SK-N-SH (cell line): ENCODE measurements at places on chromosomes 2 and 18. TPM values are rescaled to one million over a fixed set of nuclear protein-coding genes. Genes with fewer than 3 reads are reported as not detected.

The XDH gene
- 0.33 and 0.50 TPM in 2 replicates for polyA plus RNA-seq

- no peaks in the 10 kb centered on the region for H3K36me3 ChIP-seq
- H3K27me3 ChIP-seq, result peaks cover 62% of the 10 kb centered on the region
- DNase-seq, result no peak
- no peak overlapping the region for H3K27ac ChIP-seq
- H3K4me1 ChIP-seq, result peaks cover 4% of the 10 kb centered on the region; the same call in 1 of the 2 replicates
These were observed 46.5 kb downstream of the KCNIP3 start for GRCh38 chr2:95343429-95344214.

The PAX8 gene
- 0.08 and 0.23 TPM in 2 replicates for polyA plus RNA-seq

The ADGRF3 gene
- 0.10 and 0.31 TPM in 2 replicates for polyA plus RNA-seq

The CHRNG gene
- not detected in 2 replicates for polyA plus RNA-seq

DNA sequence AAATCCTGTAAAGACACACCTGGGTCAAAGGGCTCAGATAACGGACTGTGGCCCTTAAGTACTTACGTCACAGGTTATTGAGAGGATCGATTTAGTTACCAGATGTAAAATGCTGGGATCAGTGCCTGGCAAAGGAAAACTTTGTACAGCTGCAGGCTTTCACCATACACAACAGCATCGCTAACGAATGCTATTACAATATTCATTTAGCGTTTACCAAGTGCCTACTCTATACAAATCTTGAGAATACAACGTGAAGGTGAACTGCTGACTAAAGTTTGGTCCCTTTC, 619 bp upstream of the MSH6 start:
- no peak for DNase-seq
- H3K27me3 ChIP-seq, result no peaks in the 10 kb centered on the region
- H3K36me3 ChIP-seq, result peaks cover 12% of the 10 kb centered on the region
- H3K4me1 ChIP-seq, result peaks cover 2% of the 10 kb centered on the region; the same call in 1 of the 2 replicates
- peak overlapping the region; percentile 95 for H3K4me3 ChIP-seq

The SIX3 gene
- 0.58 and 0.67 TPM in 2 replicates for polyA plus RNA-seq

DNA sequence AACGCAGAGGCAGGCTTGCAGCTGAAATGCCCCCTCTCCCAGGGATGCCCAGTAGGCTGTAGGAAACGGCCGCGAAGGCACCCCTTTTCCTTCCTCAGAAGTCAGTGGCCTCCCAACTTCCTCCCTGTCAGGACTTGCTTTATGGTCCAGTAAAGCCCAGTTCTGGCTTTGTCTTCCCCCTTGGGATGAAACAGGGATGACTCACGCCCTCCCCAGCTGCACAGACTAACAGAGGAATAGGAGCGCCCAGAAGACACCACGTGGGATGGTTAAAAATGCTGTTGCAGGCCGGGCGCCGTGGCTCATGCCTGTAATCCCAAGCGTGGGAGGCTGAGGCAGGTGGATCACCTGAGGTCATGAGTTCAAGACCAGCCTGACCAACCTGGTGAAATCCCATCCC, 6.9 kb downstream of the CREG2 start:
- no peak for DNase-seq
- H3K27ac ChIP-seq, result no peak overlapping the region
- H3K27me3 ChIP-seq, result peaks cover 2% of the 10 kb centered on the region; the same call in 1 of the 2 replicates
- no peaks in the 10 kb centered on the region for H3K4me1 ChIP-seq
- no peak overlapping the region for H3K4me3 ChIP-seq

The SKOR2 gene
- not detected in 2 replicates for polyA plus RNA-seq

GRCh38 chr2:55422876-55423665, 3.4 kb upstream of the CCDC88A start:
- H3K36me3 ChIP-seq, result no peaks in the 10 kb centered on the region
- no peak overlapping the region for H3K4me3 ChIP-seq
- H3K27ac ChIP-seq, result no peak overlapping the region
- no peak for DNase-seq
- peaks cover 4% of the 10 kb centered on the region for H3K4me1 ChIP-seq
- no peaks in the 10 kb centered on the region for H3K27me3 ChIP-seq

- H3K4me1 ChIP-seq, result no peaks in the 10 kb centered on the region
- no peak overlapping the region for H3K27ac ChIP-seq
- DNase-seq, result no peak
- H3K4me3 ChIP-seq, result no peak overlapping the region
- H3K36me3 ChIP-seq, result no peaks in the 10 kb centered on the region
These were observed 329.6 kb downstream of the BCL11A start for GRCh38 chr2:60223859-60224258.

- H3K27ac ChIP-seq, result no peak overlapping the region
- H3K36me3 ChIP-seq, result no peaks in the 10 kb centered on the region
- no peak overlapping the region for H3K4me3 ChIP-seq
- no peak for DNase-seq
- H3K4me1 ChIP-seq, result no peaks in the 10 kb centered on the region; the same call in 1 of the 2 replicates
- no peaks in the 10 kb centered on the region for H3K27me3 ChIP-seq
These were observed 556.7 kb upstream of the FSIP2 start for GRCh38 chr2:185181901-185182300.

- no peaks in the 10 kb centered on the region for H3K36me3 ChIP-seq
- H3K27me3 ChIP-seq, result no peaks in the 10 kb centered on the region; the same call in 1 of the 2 replicates
- 0 out of 2 replicates have a peak overlapping the region, but pooled peaks have one; percentile 16 for H3K4me3 ChIP-seq
These were observed 76.5 kb downstream of the CYBRD1 start for GRCh38 chr2:171598713-171599319.

- no peak overlapping the region for H3K27ac ChIP-seq
- no peaks in the 10 kb centered on the region for H3K27me3 ChIP-seq
- no peaks in the 10 kb centered on the region for H3K4me1 ChIP-seq
- no peaks in the 10 kb centered on the region for H3K36me3 ChIP-seq
- DNase-seq, result no peak
- no peak overlapping the region for H3K4me3 ChIP-seq
These were observed 1552.9 kb upstream of the SLC39A10 start for GRCh38 chr2:194103941-194104659.

The MC5R gene
- polyA plus RNA-seq, result not detected in 2 replicates

The G6PC2 gene
- not detected in 2 replicates for polyA plus RNA-seq

DNA sequence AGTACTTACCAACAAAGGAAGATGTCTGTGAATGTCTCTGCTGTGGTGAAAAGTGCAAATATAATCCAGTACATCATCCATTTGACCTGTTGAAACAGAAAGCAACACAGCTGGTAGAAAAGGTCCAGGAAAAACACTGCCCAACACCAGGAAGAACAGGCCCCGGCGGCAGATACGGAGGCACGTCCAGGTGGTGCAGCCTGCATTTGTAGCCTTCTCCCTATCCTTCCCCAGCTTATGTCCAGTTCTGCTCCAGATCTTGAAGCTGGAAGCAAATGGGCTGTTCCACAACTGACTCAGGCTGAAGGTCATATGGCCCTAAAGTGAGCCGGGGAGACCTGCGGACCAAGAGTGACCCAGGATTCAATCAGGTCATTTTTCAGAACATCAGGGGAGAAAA, 64.7 kb downstream of the MRPL35 start:
- no peak overlapping the region for H3K27ac ChIP-seq
- H3K4me1 ChIP-seq, result no peaks in the 10 kb centered on the region
- no peaks in the 10 kb centered on the region for H3K36me3 ChIP-seq
- DNase-seq, result no peak
- H3K4me3 ChIP-seq, result no peak overlapping the region
